Dermis lymphatic vessel endothelial cell (primary cell): ENCODE measurements at places on chromosomes 7 and 10. TPM values are rescaled to one million over a fixed set of nuclear protein-coding genes. Genes with fewer than 3 reads are reported as not detected.

Gene NPS
- not detected in 2 replicates for total RNA-seq

Gene CFAP46
- total RNA-seq, result 0.26 and 0.54 TPM in 2 replicates

Gene AMZ1
- total RNA-seq, result under 0.01 TPM in 2 replicates

Gene SEPTIN14
- not detected in 2 replicates for total RNA-seq

Gene PRKCQ
- 0.22 and 1.5 TPM in 2 replicates for total RNA-seq

Gene ANKRD30A
- not detected in 2 replicates for total RNA-seq

Gene GOLGA7B
- total RNA-seq, result 0.09 and 0.11 TPM in 2 replicates

Gene CD36
- 217 and 326 TPM in 2 replicates for total RNA-seq

Gene VAX1
- total RNA-seq, result not detected in 2 replicates

Gene MLXIPL
- not detected in 2 replicates for total RNA-seq

Gene DYDC2
- not detected in 2 replicates for total RNA-seq

Gene ANKRD7
- total RNA-seq, result 0.17 and 0.22 TPM in 2 replicates

Gene PPP1R17
- total RNA-seq, result not detected in 2 replicates

Gene PIP
- not detected in 2 replicates for total RNA-seq

Gene TMEM72
- not detected in 2 replicates for total RNA-seq

Gene ACBD7
- 0.52 and 0.76 TPM in 2 replicates for total RNA-seq

Gene NPC1L1
- not detected in 2 replicates for total RNA-seq

Gene CALY
- total RNA-seq, result not detected in 2 replicates

Gene RHEB
- total RNA-seq, result 60.2 and 62.9 TPM in 2 replicates

Gene NUTM2B
- 0.26 and 0.33 TPM in 2 replicates for total RNA-seq

Gene LIPN
- not detected in 2 replicates for total RNA-seq

Gene TMEM196
- not detected in 2 replicates for total RNA-seq

Gene PSMA2
- 69.1 and 80.0 TPM in 2 replicates for total RNA-seq

Gene SUFU
- 3.0 and 4.7 TPM in 2 replicates for total RNA-seq

Gene NDUFB2
- 118 and 142 TPM in 2 replicates for total RNA-seq

Gene SNCG
- total RNA-seq, result 153 and 248 TPM in 2 replicates

Gene RAB19
- 0.17 TPM in 1 of 2 replicates, not detected in the other for total RNA-seq

Gene CCDC172
- total RNA-seq, result not detected in 2 replicates

Gene ASZ1
- not detected in 2 replicates for total RNA-seq

Gene MYO1G
- total RNA-seq, result under 0.01 and 0.17 TPM in 2 replicates

Gene SPACDR
- total RNA-seq, result 0.09 and 0.22 TPM in 2 replicates

Gene CLEC5A
- total RNA-seq, result not detected in 2 replicates

Gene FRA10AC1
- total RNA-seq, result 3.4 and 5.8 TPM in 2 replicates

Gene CTNNA3
- 0.22 and 0.26 TPM in 2 replicates for total RNA-seq

Gene SFR1
- total RNA-seq, result 4.1 and 5.3 TPM in 2 replicates

Gene TMEM229A
- total RNA-seq, result not detected in 2 replicates

Gene PTPRN2
- total RNA-seq, result 2.7 and 3.1 TPM in 2 replicates

Gene VIPR2
- not detected in 2 replicates for total RNA-seq

Gene ANXA8L1
- total RNA-seq, result not detected in 2 replicates

Gene OR2A1
- under 0.01 TPM in 1 of 2 replicates, not detected in the other for total RNA-seq

Gene NME8
- not detected in 2 replicates for total RNA-seq

Gene TACC2
- 0.98 and 2.8 TPM in 2 replicates for total RNA-seq

Gene MAPK8
- total RNA-seq, result 47.1 and 54.4 TPM in 2 replicates

Gene WNT2
- not detected in 2 replicates for total RNA-seq

Gene DNAH11
- total RNA-seq, result 0.11 TPM in 1 of 2 replicates, not detected in the other

Gene COL17A1
- total RNA-seq, result under 0.01 TPM in 2 replicates

Gene PAPOLB
- total RNA-seq, result 0.11 and 0.60 TPM in 2 replicates

Gene NUB1
- total RNA-seq, result 26.5 and 33.7 TPM in 2 replicates

Gene FFAR4
- not detected in 2 replicates for total RNA-seq

Gene GPRIN2
- not detected in 2 replicates for total RNA-seq

Gene BMPER
- total RNA-seq, result 1.1 and 1.3 TPM in 2 replicates

Gene CDH23
- under 0.01 TPM in 2 replicates for total RNA-seq

Gene BAMBI
- 1.3 and 2.7 TPM in 2 replicates for total RNA-seq

Gene CNNM1
- under 0.01 TPM in 2 replicates for total RNA-seq

Gene PHKG1
- total RNA-seq, result 0.33 and 0.52 TPM in 2 replicates

Gene TMEM236
- 0.17 and 0.43 TPM in 2 replicates for total RNA-seq

Gene METTL27
- total RNA-seq, result 4.4 and 6.2 TPM in 2 replicates

Gene DENND2A
- 0.33 and 1.0 TPM in 2 replicates for total RNA-seq

Gene PNLIP
- not detected in 2 replicates for total RNA-seq
